ENCODE measurements at places on chromosomes 12 and 14.

DNA sequence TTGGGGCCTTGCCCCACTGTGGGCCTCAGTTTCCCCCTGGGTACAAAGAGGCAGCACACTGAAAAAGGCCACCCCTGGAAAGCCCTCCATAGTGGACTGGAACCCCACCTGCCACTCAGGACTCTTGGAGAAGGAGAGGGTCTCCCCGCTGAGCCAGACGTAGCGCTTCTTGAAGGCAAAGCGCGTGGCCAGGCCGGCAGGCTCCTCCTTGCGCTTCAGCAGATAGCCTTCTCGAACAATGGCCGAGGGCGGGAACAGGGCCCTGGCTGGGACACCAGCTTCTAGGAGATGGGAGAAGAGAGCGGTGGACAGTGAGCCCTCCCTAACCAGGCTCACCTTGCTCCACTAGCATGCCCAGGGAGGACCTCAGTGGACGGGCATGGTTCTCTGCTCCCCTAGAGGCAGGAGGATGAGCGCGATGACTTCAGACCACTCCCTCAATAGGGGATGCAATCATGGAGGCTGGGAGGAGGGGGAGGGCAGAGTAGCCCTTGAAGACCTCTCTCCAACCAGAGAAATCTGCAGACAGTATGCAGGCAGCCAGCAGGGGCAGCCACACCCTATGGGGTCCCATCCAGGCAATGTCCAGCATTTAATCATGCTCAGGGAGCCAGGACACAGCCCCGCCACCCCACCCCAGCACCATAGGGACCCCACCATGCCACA lies 29.8 kb downstream of the RASAL1 start:
- DNase-seq: no peak

DNA sequence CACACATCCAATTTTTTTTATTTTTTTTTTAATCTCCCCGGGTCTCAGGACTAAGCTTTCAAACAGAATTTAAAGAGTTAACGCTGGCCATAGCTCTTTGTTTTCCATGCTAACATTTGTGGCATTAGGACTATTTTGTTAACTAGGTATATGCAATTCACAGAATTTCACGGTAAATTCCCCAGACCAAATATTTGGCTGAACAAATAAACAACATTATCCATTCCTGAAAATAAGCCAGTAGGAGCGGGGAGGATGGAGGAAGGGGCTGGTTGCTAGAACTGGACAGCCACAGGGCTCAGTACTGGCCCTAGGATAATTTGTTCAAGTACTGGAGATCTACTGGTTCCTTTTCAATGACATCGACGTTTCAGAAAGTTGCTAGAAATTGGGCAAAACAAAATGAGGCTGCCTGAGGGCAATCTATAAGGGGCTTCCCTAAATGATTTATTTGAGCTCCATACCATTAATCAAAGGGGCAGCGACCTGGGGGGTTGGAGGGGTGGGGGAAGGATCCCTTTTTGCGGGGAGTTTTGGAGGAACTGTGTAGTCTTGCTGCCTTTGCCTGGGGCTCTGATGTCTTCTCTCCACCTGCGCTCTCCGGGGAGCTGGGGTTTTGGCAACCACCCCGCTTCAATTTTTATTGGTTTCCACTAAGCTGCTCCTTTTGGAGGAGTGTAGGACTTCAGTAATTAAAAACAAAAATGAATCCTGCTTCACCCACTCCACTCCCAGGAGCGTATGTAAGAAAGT lies 9.0 kb downstream of the BMP4 start:
- no peak for DNase-seq

GRCh38 chr12:27754795-27755194 lies 25.2 kb upstream of the KLHL42 start:
- no peak for DNase-seq

- DNase-seq: no peak
These were observed 30.6 kb downstream of the VCPKMT start for GRCh38 chr14:50085570-50086320.

- no peak for DNase-seq
These were observed 48.8 kb upstream of the CORO1C start for GRCh38 chr12:108779998-108780688.

GRCh38 chr12:117068492-117068891 lies 30.7 kb downstream of the TESC start:
- no peak for DNase-seq

GRCh38 chr14:45891417-45892080 lies 638.5 kb upstream of the MIS18BP1 start:
- no peak for DNase-seq

DNA sequence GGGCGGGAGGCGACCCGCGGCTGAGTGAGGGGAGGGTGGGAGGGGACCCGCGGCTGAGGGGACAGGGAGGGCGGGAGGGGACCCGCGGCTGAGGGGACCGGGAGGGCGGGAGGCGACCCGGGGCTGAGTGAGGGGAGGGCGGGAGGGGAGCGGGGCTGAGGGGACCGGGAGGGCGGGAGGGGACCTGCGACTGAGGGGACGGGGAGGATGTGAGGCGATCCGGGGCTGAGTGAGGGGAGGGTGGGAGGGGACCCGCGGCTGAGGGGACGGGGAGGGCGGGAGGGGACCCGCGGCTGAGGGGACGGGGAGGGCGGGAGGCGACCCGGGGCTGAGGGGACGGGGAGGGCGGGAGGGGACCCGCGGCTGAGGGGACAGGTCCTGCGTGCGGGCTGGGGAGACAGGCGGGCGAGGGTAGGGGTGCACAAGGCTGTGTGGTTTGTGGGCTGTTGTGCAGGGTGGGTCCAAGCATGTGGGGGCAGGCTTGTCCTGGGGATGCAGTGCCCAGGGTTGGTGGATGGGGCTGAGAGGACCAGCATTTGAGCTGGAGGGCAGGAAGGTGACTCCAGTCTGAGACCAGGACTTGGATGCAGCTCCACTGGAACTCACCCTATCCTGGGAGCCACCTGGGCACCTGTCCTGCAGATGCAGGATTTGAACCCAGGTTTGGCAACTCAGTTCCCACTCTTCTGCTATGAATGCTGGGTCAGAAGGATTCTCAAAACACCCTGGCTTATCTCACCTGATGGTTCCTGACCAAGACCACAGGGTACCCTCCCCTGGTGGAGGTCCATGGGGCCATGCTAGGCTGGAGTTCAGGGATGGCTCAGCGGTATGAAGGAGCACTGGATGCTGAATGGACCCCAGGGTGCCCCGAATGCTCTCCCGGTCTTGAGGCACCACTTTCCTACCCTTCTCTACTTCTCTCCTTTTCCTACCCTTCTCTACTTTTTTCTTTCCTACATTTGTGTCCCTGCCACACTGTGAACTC lies 9.4 kb downstream of the PLD4 start:
- no peak for DNase-seq

DNA sequence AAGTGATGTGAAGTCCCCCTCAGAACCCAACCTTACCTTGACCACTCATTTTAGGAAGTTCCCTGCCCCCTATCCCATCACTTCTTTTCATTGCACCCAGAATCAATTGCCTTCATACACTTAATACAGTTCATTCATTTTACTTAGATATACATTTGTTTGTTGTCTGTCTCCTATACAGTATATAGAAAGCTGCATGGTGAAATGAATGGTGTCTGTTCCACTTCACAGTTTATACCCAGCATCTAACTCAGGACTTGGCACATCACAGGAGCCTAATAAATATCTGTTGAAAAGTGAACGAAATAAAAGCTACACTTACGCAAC lies 38.3 kb upstream of the TXNRD1 start:
- DNase-seq: no peak

DNA sequence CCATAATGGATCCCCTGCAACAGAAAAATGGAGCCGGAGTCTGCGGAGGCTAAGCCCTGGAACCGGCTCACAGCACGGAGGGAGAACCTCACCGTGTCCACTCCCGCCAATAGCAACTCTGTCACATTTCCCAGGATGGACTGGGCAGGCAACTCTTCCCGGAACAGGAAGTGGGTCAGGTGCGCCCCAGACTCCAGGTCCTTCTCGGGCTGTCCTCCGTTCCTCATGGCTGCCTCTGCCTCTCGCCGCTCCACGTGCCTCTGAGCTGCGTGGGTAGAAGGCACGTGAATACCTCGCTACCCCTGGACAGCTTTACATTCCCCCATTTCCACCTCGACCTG lies 2.2 kb downstream of the CYP27B1 start:
- DNase-seq: no peak

- DNase-seq: no peak
These were observed 228.6 kb downstream of the DPF3 start for GRCh38 chr14:72665259-72665658.

GRCh38 chr14:21026988-21027315 lies 2.1 kb upstream of the NDRG2 start:
- DNase-seq: no peak

GRCh38 chr14:102778338-102779083 lies 1.3 kb downstream of the TRAF3 start:
- no peak for DNase-seq

GRCh38 chr14:32190673-32191072 lies 11.2 kb upstream of the RNU6-7 start:
- no peak for DNase-seq

GRCh38 chr14:33455654-33456345 lies 495.1 kb downstream of the EGLN3 start:
- no peak for DNase-seq
